EL (cell line): ENCODE measurements at places on chromosomes 6 and 20.

GRCh38 chr6:137489046-137490005 lies 4.9 kb downstream of the OLIG3 start:
- DNase-seq, result no peak

- DNase-seq, result no peak
These were observed 17.4 kb upstream of the MPC1 start for GRCh38 chr6:166400181-166400580.

- DNase-seq, result peak; percentile 39
These were observed at the start of gene CDH22 for GRCh38 chr20:46308258-46309157. TSS of gene CDH22 (minus strand) at chr20:46308498. CDS start at chr20:46251294, 57,204 bp downstream.

DNA sequence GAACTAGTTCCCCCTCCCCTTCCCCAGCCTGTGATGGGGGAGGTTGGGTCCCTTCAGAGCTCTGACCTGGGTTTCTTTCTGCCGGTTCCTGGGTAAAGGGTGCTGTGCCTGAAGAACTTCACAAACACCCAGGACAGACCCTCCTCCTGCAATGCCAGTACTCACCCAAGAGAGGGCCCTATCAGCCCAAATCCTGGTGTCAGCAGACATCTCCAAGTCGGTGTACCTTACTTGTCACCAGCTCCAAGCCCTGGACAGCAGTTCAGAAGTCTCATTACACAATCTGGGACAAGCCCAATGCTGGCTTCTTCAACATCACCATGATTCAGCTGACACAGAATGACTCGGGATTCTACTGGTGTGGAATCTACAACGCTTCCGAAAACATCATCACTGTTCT lies 467 bp downstream of the TREML4 start:
- DNase-seq, result no peak

DNA sequence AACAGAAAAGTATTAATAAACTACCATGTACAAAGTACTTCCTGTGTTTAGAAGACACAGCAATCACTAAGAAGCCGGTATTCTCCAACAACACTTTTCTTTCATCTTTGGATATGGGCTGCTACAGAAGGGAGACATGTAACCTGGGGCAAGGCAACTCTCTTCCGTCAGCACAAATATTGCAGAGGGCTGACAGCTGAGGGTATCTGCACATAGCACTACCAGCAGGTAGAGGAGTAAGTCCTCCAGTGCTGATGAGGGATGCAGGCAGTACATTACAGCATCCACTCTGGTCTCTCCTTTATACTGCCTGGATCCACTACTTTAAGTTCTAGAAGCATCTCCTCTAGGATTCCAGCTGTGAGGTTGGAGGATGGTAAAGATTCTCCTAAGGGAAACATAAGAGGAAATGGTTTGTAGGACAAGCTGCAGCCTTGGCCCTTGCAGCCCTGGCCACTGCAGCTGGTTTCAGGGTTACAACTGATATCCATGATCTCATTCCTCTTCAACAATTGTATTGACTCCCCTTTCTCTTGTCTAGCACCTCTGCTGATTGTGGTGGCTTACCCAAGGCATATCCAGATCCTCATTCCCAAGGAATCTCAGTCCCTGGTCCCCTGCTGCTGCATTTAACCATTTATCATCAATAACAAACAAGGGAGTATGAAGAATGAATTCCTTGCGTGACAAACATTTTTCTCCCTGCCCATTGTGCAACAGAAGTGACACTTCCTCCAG lies 110.7 kb upstream of the ADGRF1 start:
- peak; percentile 81 for DNase-seq
